HT1080 (cell line): ENCODE measurements at places on chromosomes 5 and 9. TPM values are rescaled to one million over a fixed set of nuclear protein-coding genes. Genes with fewer than 3 reads are reported as not detected.

- no peak for DNase-seq
These were observed 172.2 kb downstream of the TRPM3 start for GRCh38 chr9:70949239-70949638.

GRCh38 chr5:147918899-147919298, 12.6 kb upstream of the C5orf46 start:
- DNase-seq: no peak

The ACSL6 gene
- 0.03 and 0.06 TPM in 2 replicates for total RNA-seq

The CDKN2B gene
- total RNA-seq: not detected in 2 replicates

The SVEP1 gene
- under 0.01 TPM in 1 of 2 replicates, not detected in the other for total RNA-seq

GRCh38 chr9:105475302-105475701, 27.5 kb downstream of the FSD1L start:
- DNase-seq: peak; percentile 34

DNA sequence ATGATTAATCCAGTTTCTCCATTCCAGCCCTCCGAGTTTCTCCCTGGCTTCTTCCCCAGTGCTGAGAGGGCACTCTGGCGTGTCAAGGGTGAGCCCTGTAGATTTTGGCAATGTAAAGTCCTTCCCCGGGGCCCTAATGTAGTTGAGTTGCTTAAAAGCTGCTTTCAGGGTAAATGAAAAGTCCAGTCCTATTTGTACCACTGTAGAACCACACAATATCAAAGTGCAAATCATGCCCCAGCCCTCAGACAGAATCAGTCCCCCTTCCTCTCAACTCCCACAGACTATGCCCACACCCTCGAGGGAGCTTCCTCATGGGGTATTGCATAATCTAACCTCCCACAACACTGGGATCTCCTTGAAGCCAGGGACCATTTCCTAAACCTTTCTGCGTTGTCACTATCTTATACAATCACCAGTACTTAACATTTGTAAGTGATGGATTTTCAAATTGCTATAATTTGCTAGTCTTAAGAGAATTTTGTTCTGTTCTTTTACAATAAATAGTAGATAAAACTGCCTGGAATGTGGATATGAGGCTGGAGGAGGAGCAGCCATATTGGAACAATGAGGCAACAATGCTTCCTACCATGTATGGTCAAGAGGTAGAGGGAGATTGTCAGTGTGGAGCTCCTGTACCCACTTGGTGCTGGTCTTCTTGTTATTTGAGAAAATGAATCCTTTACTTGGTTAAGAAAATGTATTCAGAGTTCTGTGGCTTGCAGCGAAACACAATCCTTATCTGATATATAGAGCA, 34.4 kb downstream of the ZNF366 start:
- DNase-seq: no peak

DNA sequence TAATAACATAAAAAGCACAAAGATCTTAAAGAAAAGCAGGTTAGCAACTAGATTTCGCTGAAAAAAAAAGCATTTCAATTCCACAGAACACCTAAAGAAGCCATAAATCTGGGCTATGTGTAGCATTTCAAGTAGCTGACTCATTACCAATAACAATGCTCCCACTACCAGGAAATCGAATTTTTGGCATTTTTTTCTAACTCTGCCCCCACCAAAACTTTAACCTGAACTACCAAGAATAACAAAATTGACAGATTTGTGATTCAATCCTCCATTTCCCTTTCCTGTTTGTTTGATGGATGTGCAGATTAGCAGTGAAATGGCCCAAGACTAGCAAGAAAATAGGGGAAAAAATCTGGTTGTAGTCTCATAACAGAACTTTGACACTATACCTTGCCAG, 180.2 kb downstream of the RASEF start:
- peak; percentile 76 for DNase-seq

DNA sequence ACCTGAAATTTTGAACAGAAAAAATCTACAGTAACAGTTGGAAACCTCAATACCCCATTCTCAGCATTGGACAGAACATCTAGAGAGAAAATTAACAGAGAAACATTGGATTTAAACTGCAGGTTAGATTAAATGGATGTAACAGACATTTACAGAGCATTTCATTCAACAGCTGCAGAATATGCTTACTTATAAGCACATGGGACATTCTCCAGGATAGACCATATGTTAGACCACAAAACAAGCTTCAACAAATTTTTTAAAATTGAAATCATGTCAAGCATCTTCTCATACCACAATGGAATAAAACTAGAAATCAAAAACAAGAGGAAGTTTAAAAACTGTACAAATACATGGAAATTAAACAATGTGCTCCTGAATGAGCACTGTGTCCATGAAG, 316.3 kb downstream of the FAM170A start:
- DNase-seq: no peak

DNA sequence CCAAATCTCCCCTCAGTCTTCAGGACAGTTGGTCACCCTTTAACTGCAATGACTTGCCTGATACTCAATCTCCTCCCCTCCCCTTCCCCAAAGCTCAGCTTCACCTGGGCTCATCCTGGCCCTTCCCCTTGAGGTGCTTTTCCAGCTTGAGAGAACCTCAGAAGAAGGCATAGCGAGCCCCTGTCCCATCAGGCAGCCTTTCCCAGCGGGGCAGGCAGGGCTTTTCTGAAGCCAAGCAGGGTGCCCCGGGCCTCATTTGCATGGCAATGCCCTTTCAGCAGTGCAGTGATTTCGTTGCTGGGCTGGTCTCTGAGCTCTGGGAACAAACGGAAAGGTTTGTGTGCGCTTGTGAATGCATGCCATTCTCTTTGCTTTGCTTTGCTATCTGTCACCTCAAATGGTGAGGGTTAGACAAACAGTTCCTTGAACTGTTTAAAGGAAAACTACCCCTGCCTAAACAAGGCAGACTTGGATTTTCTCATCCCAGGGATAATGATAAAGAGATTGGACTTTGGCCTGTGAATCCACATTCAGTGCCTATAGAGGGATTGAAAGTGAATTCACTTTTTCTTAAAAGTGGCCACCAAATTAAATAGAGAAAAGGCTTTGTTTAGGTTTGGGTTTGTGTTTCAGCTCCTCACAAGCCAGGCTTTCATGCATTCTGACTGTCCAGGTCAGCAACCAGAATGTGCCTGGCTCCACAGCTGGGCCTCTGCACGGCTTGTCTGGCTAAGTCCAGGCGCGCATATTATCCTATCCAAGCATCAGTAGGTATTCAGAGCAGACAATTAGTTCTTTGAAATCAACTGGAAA, 165.3 kb downstream of the ZNF608 start:
- no peak for DNase-seq

- DNase-seq: no peak
These were observed 70.8 kb upstream of the LPCAT1 start for GRCh38 chr5:1594357-1595106.

The LCN15 gene
- not detected in 2 replicates for total RNA-seq

The PCDHB4 gene
- total RNA-seq: not detected in 2 replicates

The RELL2 gene
- 13.1 and 15.3 TPM in 2 replicates for total RNA-seq

DNA sequence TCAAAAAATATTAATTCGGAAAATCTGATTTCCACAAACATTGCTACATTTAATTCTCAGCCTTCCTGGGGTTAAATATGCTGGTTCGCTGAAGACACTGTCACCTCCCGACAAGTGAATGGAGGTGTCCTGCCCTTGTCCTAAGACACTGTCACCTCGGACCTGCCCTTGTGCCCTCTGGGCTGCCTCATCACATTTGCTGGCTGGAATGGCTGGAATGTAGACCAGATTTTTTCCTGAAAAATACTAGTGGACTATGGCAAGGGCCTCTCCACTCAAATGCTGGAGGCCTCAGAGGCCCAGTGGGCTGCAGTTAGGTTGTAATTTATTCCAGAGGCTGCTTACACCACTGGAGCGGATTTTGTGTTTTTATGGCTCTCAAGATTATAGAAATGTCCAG, 28.2 kb downstream of the CACNA1B start:
- DNase-seq: no peak

DNA sequence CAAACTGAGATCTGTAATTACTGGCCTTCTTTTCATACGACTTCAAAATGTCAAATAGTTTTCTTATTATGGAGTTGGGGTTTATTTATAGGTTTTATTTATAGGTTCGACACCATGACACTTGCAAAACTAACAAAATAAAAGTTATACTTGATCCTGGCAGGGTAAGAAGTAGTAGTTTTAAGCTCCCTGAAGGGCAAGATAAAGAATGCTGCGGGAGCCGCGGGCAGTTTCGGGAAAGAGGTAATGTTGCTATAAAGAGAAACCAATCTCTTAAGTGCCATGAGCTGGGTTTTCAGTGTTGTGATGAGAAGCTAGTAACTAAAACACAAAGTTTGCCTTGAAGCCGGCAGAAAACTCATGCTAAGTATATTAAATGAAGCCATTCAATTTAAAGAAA, 24.8 kb downstream of the PTPN3 start:
- no peak for DNase-seq

The C1QTNF3 gene
- 0.21 TPM in 1 of 2 replicates, not detected in the other for total RNA-seq

- DNase-seq: no peak
These were observed 4.3 kb downstream of the CACFD1 start for GRCh38 chr9:133463864-133464615.

- DNase-seq: no peak
These were observed 202.9 kb downstream of the SGCD start for GRCh38 chr5:156529892-156530291.

The GALT gene
- total RNA-seq: 11.2 and 15.0 TPM in 2 replicates

- DNase-seq: no peak
These were observed 266.3 kb downstream of the RAB3C start for GRCh38 chr5:58849223-58849622.

DNA sequence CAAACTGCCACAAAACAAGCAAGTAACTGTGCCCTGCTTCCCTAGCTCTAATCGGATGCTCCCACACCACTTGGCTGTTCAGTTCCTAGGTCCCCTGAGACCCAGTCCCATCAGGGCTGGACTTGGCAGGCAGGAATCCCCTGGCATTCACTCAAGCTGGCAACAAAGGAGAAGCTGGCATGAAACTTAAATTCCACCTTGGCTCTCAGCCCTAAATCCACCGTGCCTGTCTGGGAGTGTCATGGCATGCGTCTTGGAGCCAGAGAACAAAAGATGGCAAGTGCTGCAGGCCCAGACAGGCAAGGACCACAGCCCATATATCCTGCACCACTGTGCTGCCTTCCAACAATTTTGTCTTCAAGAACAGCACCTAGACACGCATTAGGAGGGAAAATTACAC, 38.2 kb downstream of the ETF1 start:
- DNase-seq: no peak

DNA sequence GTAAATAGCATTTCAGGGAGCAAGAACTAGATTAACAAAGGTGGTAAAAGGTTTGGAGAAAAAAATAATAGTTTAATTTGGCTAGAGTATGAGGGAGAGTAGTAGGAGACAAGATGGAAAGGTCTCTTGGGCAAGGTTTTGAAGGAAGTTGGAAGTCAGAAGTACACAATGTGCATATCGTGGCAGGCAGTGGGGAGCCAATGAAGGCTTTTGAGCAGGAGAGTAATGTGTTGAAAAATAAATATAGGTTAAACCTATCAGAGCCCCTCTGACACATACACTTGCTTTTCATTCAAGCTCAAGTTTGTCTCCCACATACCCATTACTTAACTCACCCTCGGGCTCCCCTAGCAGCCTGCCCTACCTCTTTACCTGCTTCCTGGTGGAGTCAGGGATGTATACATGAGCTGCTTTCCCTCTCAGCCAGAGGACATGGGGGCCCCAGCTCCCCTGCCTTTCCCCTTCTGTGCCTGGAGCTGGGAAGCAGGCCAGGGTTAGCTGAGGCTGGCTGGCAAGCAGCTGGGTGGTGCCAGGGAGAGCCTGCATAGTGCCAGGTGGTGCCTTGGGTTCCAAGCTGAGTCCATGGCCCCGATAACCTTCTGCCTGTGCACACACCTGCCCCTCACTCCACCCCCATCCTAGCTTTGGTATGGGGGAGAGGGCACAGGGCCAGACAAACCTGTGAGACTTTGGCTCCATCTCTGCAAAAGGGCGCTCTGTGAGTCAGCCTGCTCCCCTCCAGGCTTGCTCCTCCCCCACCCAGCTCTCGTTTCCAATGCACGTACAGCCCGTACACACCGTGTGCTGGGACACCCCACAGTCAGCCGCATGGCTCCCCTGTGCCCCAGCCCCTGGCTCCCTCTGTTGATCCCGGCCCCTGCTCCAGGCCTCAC, at the start of gene CA9:
TSS of gene CA9 (plus strand) at position 797 of the 893 bp plus-strand sequence. CDS start at position 829, 32 bp downstream.
- no peak for DNase-seq

The AK3 gene
- 55.9 and 88.8 TPM in 2 replicates for total RNA-seq

The ANXA2R gene
- total RNA-seq: 0.23 and 0.59 TPM in 2 replicates

DNA sequence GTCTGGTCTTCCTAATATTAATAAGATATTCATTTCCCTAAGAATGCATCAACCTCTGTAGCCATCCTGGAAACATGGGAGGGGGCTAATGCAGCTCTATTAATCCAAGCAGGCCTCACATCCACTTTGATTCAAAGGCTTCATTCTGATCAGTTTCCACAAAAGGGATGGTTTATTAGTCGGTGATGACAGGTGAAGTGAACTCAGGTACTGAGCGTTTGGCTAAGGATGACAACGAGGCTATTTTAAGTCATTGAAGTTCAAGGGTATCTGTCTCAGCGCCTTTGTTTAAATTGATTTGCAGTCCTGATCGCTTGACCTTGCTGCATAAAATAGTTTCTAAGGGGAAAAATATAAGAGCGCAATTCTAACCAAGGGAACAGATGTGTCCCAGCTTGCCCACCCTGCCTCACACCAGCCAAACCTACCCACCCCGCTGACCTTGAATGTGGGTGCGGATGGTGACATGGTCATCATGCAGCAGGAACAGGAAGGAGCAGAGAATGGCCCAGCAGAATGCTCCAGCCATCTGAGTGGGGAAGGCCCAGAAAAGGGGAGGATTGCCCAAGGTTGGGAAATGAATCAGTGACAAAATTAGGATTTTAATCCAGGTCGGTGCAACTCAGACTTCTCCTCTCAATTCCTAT, 70.5 kb upstream of the ZNF618 start:
- no peak for DNase-seq

The LEAP2 gene
- total RNA-seq: 0.21 and 0.77 TPM in 2 replicates

DNA sequence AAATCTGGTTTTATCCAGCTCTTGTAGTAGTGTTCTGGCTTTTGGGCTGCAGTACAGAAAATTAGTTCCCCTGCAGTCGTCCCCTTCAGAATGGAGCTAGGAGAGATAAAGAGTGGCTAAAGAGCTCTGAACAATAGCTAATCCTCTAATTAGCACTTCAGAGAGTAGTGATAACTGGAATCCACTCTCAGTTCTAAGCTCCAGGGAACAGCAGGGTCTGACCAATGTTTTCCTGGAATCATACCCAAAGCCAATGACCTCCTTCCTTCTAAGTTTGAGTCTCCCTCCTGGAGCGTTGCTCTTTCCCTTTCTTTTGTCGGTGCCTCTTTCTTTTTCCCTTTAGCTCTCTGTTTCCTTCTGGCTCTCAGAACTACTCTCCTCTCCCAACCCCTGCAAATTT, 47.4 kb downstream of the MFAP3 start:
- DNase-seq: no peak

The KCNT1 gene
- not detected in 2 replicates for total RNA-seq

GRCh38 chr9:127172066-127172707, 49.8 kb upstream of the ANGPTL2 start:
- DNase-seq: no peak

DNA sequence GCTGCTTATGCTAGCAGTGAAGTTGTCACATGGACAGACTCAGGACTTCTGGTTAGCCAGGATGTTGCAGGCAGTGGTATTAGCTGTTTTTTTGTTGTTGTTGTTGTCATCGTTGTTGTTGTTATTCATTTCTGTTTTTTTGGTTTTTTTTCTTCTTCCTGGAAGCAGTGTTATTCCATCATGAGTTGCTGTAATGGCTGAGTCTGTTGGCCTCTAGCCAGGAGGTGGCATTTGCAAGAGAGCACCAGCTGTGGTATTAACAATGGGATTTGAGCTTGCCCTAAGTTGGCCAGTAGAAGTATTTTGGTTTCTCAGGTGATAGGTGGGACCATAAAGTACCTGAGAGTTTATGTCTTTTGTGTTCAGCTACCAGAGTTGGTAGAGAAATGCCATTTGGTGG, 561.1 kb downstream of the KCTD16 start:
- DNase-seq: no peak
